ENCODE measurements at places on chromosomes 16 and 17.

DNA sequence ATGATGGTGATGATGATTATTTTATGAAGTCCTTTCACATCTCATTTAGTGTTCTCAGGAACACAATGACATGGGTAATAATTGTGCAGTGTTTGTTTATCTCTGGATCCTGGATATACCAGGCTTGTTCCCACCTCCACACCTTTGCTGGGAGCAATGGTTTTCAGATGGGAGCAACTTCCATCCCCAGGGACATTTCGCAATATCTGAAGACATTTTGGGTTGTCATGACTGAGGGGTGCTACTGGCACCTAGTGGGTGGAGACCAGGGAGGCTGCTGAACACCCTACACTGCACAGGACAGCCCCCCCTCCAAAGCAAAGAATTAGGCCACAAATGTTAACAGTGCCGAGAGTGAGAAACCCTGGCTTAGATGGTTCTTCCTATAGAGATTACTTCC lies 13.5 kb upstream of the SALL1 start:
- DNase-seq = no peak

- no peak for DNase-seq
Measured at GRCh38 chr17:55056526-55056925, 88.0 kb downstream of the STXBP4 start.

DNA sequence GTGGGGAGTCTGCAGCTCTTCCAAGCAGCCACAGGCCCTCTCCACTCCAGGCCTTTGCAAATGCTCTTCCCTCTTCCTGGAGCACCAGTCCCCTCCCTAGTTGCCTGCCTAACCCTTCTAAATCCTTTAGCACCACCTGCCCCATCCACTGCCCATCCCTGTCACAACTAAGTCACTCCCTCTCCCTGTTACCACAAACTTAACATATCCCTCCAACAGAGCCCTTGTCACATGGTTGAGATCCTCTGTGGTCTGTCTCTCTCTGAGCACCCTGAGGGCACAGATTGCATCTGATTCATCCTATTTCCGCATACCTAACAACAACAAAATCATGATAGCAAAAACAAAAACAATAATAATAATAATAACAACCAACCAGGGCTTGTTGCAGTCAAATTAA lies 11.0 kb upstream of the BEAN1 start:
- no peak for DNase-seq

DNA sequence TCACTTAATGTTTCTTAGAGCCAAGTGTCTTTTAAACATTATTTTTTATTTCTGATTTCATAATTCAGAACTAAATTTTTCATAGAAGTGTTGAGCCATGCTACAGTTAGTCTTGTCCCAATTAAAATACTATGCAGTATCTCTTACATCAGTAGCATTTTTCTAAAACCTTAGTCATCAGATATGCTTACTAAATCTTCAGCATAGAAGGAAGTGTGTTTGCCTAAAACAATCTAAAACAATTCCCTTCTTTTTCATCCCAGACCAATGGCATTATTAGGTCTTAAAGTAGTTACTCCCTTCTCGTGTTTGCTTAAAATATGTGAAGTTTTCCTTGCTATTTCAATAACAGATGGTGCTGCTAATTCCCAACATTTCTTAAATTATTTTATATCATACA lies 13.6 kb upstream of the BCAS3 start:
- DNase-seq = no peak

DNA sequence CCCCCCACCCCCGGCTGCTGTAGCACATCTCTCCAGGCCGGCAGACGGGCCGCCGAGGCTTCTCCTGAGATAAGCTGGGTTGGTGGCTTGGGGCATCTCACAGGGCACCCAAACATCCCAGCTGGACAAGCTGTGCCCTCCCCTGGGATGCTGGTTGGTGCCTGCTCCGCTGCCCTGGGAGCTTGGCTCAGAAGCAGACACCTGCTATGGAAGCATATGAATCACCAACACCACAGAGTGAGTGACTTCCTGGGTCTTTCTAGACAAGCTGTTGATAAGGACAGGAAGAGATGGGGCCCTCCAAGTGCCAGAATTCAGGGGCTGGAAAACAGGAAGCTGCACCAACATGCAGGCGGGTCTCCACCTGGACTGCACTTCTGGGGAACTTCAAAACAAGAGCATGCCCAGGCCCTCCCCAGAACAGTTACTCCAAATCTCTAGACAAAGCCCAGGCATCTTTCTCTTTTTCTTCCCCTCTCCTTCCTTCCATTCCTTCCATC lies 13.7 kb downstream of the C16orf95 start:
- DNase-seq = no peak

DNA sequence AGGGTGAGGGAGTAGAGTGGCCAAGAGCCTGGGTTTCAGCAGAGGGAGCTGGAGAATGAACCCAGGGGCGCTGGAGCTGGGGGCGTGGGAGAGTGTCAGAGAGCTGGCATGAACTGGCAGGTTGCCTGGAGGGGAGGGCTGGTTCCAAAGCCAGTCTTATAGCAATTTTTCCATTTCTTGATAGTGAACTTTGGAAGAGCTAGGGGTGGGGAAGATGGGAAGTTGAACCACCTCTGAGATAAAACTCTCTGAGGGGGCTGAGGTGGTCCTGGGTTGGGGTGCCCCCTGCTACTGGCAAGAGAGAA lies 36.9 kb downstream of the ADGRG5 start:
- no peak for DNase-seq

- no peak for DNase-seq
Measured at GRCh38 chr16:22420606-22421135, 46.3 kb upstream of the CDR2 start.

- DNase-seq = no peak
Measured at GRCh38 chr16:77680496-77680895, 41.8 kb upstream of the NUDT7 start.

DNA sequence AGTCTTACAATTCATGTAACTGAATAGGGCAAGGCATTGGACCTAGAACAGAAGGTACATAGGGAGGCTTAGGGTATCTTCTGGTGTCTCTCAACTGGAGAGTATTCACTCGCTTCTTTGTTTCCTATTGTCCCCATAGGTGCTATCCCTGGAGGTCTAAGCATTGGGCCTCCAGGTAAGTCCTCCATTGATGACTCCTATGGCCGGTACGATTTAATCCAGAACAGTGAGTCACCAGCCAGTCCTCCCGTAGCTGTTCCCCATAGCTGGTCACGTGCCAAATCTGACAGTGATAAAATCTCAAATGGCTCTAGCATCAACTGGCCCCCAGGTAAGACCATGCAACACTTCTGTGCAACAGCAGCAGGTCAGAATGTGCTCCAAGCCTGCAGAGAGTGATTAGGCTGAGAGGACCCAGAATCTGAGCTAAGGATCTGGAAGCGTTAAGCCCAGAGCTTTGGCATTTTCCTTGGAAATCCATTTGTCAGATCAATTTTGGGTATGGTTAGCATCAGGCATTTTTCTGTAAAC lies 35.7 kb downstream of the TMC6 start:
- no peak for DNase-seq

Measured in H4 (cell line).